ENCODE measurements at places on chromosomes 11 and 22.

DNA sequence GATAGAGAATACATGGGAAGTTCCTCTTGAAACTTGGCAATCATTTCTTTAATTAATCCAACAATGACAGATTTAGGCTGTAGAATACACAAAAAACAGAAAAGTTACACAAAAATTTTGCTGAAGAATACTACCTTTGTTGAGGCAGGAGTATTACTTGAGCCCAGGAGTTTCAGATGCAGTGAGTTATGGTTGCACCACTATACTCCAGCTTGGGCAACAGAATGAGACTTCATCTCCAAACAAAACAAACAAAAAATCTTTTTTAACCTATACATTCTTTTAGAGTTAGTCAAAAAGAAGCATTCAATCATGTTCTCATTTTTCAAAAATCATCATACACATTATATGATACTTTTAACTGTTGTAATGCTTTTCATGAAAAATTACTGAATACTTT, 22.1 kb downstream of the UEVLD start:
- no peak for DNase-seq

DNA sequence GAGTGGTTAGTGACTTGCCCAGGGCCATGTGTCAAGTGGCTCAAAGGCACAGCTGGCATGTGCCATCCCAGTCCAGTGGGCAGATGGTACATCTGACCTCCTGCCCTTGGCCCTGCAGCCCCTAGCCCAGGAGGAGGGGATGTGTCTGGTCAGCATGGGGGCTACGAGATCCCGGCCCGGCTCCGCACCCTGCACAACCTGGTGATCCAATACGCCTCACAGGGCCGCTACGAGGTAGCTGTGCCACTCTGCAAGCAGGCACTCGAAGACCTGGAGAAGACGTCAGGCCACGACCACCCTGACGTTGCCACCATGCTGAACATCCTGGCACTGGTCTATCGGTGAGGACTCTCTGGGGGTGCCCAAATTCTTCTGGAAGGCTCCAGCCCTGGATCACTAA, 5.7 kb upstream of the RAB1B start:
- no peak for DNase-seq

DNA sequence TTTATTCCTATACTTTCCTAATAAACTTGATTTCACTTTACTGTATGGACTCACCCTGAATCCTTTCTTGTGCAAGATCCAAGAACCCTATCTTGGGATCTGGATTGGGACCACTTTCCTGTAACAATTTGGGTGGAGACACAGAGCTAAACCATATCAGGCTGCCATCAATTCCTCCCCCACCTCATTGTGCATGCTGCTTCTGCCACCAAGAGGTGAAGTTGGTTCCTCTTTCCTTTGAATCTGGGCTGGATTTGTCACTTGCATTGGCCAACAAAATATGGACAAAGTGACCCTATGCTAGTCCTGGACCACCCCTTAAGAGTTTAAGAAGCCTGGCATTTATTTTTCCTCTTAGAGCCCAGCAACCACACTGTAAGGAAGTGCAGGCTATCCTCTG, 39.4 kb upstream of the CEP295 start:
- DNase-seq: no peak

- no peak for DNase-seq
These were observed 18.4 kb upstream of the CTSD start for GRCh38 chr11:1782031-1782590.

DNA sequence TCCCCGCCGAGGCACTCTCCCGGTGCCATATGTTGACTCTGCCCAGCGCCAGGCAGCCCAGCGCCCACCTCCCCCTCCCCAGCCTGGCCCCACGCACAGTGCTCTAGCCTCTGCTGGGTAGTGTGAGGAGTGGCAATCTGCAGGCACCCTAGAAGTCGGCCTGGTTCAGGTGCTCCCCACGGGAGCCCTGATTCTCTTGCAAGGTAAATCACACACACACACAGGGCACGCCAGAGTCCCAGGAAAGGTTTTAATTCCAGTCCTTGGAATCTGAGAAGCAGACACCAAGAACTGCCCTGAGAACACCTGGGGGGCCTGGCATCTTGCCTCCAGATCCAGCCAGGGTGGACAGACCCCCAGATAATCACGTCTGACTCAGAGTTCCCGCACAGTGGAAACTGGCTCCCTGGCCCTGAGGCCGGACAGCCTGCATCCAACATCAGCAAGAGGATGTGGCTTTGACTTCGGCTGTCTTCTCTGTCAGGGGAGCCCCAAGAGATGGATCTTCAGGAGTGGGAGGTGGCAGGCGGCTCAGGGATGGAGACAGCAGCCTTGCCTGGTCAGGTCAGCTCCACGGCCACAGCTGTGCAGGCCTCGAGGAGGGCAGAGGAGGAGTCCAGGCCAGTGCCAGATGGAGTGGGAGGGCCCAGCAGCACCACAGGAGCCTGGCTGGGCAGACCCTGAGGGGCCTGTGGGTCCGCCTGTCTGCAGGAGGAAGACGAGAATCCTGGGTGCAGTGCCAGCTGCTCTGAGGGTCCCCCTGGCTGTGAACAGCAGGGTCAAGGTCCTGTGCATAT, 1.1 kb upstream of the RIN1 start:
- DNase-seq: no peak

GRCh38 chr11:61923166-61924063, 6.0 kb upstream of the RAB3IL1 start:
- DNase-seq: no peak

DNA sequence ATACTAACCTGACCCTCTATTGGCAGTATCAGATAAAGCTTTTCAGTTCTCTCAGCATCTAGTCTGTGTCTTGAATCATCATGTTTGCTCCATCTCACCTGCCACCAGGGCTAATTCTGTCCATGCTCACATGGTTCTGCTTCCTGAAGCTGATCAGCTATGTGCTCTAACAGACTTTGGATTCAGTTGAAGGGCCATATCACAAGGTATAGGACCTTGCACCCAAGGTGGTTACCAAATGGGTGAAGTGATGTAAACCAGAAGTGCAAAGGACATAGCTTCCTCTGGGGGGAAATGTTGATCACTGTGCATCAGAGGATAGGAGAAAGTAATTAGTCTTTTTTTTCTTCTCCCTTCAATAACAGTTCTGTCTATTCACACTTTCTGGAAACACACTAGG, 417.0 kb upstream of the ANO5 start:
- DNase-seq: no peak

DNA sequence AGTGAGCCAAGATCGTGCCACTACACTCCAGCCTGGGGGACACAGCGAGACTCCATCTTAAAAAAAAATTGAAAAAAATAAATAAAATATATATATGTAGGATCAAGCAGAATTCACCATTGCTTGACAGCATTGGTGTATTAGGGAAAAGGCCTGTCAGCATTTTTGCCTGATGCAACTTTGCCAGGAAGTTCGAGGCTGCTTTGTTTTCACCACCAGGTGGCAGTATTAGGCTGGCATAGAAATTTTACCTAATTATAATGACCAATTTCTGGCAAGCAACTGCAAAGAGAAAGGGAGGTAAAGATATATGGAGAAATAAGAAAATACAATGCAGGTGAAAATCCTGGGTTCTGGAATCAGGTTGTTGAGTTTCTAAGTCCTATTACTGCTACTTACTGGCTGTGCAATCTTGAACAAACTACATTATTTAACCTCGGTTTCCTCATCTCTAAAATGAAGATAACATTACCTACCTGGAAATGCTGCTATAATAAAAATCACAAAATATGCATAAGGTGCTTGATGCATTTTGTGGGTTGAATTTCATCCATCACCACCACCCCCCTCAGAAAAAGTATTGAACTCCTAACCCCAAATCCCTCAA, 24.7 kb downstream of the LAYN start:
- DNase-seq: peak; percentile 73

DNA sequence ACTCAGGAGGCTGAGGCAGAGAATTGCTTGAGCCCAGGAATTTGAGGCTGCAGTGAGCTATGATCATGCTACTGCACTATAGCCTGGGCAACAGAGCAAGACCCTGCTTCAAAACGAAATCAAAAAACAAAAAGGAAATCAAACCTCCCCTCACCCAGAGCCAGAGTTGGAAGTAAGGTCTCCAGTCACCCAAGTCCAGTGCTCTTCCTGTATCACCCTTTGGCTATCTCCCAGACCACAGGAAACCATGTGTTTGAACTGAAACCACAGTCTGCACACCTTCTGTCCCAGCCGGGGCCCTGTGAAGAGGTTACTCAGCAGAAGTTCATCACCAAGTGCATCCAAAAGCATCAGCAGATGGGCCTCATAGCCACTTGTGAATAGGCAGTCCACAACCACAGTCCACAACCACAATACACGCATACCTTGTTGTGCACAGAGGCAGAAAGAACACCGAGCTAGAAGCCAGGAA, 4.6 kb downstream of the MYH9 start:
- peak; percentile 70 for DNase-seq

- DNase-seq: peak; percentile 46
These were observed 17.6 kb downstream of the MYH9 start for GRCh38 chr22:36369922-36370791.

- DNase-seq: no peak
These were observed 206.8 kb upstream of the NTM start for GRCh38 chr11:131163613-131164012.

GRCh38 chr11:123188508-123189165, 6.4 kb downstream of the CLMP start:
- no peak for DNase-seq

DNA sequence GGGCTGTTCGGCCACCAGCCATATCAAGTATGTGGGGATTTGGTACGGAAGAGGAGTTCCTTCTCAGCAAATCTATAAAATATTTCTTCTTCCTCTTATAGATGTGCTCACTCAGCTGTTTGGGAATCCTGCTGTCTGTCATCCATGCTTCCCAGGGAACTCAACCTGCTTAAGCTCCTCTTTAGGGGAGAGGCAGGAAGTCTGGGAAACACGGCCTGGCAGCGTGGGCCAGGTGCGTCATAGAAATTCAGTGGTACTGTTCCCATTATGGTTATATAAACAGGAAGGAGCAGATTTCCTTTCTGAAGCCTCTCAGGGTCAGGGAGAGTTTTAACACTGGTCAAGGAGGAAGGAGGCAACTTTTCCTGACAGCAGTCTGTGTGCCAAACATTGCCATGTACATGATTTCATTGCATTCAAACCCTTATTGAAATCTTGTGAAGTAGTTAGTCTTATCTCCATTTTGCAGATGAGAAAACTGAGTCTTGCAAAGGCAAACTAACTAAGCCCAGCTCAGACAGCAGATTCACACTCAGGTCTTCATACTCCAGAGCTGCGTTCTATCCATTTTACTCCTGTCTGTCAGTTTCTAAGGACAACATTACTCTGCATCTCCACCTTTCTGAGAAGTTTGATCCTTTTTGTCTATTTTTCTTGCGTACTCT, 35.4 kb upstream of the AMOTL1 start:
- no peak for DNase-seq

DNA sequence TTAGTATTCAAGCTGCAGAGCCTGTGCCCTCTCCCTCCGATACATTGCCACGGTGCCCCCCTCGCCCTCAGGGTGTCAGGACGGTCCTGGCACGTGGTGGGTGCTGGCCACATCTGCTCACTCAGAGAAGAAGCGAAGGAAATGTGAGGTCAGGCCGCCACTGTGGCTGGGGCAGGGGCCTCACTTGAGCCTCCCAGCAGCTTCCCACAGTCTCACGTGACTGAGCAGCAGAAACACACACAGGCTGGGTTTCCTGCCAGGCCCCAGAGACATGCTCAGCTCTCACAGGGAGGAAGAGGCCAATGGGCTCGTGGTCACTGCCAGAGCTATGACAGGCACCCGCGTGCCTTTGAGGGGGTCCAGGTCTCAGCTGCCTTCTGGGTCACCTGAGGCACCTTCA, 37.9 kb upstream of the PRR5 start:
- peak; percentile 75 for DNase-seq

DNA sequence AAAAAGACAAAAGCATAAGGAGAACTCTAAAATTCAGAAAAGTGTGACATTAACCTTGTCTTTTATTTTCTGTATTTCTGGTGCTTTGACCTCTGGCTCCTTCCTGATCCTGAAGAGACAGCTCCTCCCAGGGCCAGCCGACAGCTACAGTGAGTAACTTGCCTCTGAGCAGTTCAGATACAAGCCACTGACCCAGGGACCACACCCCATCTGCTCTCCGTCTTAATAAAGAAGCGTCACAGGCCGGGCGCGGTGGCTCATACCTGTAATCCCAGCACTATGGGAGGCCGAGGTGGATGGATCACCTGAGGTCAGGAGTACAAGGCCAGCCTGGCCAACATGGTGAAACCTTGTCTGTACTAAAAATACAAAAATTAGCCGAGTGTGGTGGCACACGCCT, 6.5 kb downstream of the MLC1 start:
- no peak for DNase-seq

- peak; percentile 50 for DNase-seq
These were observed 3.8 kb upstream of the OR5A2 start for GRCh38 chr11:59429924-59430516.

DNA sequence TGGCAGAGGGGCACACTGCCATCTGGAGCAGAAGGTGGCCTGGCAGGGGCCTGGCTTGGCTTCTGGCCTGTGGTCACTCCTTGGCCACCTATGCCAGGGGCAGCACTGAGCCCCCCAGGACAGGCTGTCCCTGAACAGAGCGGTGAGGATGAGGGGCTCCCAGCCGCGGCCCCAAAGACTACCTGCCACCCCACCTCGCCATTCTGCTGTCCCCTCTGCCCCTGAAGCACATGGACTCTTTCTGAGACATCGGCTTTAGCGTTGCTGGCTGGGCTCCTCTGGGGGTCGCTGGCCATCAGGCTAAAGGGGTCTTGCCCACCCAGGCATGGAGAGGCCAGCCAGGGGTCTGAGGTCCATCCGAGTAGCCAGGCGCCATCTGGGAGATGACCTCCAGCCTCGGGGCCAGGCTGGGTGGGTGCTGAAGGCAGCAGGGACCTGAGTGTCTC, 87.8 kb downstream of the WNT7B start:
- DNase-seq: no peak

DNA sequence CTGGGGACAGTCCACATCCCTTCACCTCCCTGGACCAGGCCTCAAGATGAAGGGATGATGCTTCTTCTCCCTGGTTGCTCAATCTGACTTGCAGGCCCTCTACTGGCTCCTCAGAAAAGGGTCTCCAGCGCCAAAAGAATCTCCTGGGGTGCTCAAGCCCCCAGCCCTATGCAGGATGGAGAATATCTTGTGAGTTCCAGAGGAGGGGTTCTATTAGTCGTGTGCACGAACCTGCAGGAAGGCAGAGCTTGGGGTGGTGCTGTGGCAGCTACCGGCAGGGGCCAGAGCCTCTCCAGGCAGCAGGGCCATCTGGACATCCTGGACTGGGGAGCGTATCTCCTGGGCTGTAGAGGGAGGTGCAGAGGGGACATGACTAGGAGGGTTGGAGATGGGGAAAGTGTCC, 1339.5 kb downstream of the BRD1 start:
- DNase-seq: no peak

GRCh38 chr11:132347156-132348090, 977.0 kb downstream of the NTM start:
- no peak for DNase-seq

DNA sequence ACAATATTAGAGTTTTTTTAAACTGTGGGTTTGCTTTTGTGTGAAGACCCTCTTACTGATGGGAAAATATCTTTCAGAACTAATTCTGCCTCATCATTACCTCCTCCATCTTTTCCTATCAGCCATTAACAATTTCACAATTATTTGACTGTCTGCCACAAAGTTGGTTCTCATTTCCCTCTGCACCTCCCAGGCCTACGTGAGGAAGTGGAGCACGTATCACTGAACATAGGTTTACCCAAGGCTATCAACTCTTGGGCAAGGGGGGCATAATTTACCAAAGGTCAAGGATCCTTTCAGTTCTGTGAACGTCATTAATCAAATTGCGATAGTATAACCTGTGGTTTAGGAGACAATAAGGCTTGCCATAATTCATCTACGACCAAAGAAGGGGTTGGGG, 60.0 kb downstream of the LIF start:
- no peak for DNase-seq
